Natural killer cell treated with Interleukin-12 subunit alpha and Interleukin-12 subunit beta and Interleukin-15 and Interleukin-18, amount 100 ng/mL, for 72 hours (primary cell): ENCODE measurements at places on chromosomes 16 and 17.

DNA sequence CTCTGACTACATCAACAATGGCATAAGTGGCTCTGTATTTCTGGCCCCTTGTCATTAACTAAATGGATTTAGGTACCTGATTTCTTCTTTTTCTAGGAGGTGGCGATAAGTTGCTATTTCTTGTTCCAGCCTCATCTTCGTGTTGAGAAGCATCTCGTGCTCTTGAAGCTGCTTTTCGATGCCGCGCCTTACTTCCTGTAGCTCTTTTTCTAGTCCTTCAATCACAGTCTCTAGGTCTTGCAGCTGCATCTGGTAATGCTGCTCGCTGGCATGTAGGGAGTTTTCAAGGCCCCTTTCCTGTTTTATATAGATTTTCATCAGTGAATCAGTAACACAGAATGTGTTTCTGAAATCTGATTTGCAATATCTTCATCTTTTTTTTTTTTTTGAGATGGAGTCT is 5.1 kb downstream of the KRT222 start:
- DNase-seq: no peak

DNA sequence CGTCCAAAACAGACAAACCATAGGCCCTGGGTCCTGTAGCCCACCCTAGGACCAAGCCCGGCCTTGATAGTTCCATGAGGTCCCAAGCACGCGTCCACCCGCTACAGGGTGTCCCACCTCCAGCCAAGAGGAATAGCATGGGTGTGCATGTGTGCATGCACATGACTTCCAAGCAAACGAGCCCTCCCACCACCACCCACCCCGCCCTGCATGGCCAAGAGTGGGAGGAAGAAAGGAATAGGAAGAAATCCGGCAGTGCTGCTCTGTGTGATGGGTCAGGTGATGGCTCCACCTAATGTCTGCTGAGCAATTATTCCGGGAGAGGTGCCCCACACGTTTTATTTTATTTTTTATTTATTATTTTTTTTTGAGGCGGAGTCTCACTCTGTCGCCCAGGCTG is 184.6 kb downstream of the ZNF423 start:
- peak; percentile 31 for DNase-seq

DNA sequence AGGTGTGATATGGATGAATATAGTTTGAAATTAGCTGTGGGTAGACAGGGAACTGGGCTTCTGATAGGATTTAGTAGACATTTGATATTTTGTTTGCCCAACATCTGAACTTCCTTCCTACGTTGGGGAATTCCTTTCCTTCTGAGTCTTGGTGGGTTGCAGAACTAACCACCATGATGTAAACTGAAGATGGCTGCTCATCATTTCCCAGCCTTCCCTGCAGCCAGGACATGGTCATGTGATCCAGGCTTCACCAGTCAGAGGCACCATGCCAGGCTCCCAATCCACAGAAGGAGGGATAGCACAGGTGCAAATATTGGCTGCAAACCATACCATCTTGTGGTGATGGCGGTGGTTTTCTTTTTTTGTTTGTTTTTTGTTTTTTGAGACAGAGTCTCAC is 57.4 kb downstream of the EMP2 start:
- no peak for DNase-seq

DNA sequence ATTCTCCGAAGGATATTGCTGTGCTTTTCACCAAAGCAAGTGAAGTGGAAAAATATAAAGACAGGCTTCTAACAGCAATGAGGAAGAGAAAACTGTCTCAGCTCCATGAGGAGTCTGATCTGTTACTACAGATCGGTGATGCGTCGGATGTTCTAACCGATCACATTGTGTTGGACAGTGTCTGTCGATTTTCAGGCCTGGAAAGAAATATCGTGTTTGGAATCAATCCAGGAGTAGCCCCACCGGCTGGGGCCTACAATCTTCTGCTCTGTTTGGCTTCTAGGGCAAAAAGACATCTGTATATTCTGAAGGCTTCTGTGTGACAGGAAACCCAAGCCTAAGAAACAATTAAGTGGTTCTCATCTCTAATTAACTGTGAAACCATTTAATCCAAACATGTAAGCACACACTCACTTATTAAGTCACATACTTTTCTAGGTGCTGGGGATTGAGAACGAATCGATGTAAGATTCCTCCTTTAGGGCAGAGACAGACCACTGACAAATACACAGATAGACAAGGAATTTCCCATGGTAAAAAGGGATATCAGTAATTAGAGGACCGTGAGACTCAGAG is 22.8 kb downstream of the SLFN5 start:
- no peak for DNase-seq

DNA sequence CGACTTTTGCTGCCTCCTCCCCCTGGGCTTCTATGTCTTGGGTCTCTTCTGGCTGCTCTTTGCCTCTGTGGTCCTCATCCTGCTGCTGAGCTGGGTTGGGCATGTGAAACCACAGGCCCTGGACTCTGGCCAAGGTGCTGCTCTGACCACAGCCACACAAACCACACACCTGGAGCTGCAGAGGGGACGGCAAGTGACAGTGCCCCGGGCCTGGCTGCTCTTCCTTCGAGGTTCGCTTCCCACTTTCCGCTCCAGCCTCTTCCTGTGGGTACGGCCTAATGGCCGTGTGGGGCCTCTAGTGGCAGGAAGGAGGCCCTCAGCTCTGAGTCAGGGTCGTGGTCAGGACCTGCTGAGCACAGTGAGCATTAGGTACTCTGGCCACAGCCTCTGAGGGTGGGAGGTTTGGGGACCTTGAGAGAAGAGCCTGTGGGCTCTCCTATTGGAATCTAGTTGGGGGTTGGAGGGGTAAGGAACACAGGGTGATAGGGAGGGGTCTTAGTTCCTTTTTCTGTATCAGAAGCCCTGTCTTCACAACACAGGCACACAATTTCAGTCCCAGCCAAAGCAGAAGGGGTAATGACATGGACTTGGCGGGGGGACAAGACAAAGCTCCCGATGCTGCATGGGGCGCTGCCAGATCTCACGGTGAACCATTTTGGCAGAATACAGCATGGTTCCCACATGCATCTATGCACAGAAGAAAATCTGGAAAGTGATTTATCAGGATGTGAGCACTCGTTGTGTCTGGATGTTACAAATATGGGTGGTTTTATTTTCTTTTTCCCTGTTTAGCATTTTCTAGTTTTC is 2.3 kb downstream of the GP1BA start:
- no peak for DNase-seq

DNA sequence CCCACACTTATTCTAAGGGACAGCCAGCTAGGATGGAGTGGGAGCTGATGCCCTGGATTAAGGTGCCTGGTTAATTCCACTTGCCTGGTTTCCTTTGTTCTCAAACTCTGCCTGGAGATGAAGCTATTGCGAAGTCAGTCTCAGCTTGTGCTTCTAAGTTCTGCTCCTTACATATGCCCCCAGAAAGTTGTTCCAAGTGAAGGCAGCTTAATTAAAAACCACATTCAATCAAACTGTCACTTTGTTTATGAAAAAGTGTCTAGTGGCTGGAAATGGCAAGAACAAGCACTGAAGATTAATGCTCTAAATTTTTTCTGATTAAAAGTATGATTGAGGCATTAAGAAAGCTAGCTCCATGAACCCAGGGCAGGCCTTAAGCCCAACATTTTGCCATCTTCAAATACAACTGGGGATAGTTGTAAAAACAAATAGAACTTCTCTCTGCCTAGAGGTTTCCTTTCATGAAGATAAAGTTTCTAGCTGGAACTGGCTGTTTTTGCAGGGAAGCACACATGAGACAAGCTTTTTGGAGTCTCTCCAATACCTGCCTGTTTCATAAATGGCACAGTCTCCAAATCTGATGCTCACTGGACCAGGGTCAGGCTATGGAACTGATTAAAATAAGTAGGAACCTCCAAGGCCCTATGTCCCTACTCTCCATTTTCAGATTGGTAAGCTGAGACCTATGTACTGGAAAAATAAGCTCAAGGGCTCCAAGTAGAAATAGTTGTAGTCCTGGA is 100.9 kb downstream of the GRIN2A start:
- no peak for DNase-seq

- DNase-seq: no peak
Measured at GRCh38 chr16:49048557-49048956, 233.1 kb downstream of the CBLN1 start.

DNA sequence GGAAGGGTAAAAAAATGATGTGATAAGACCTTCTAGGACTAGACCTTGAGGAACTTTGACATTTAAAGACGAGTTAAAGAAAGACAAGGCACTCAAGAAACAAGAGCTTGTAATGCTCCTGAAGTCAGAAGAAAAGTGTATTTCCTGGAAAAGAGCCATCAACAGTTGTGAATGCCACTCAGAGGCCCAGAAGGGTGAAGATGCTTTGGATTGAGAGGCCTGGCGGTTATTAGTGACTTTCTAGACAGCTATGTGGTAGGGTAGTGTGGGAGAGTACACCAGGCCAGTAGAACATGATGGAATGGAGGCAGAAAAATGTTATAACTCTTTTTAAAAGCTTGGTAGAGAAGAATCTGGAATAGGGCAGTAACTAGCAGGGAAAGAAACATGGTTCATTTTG is 34.1 kb upstream of the ANKFN1 start:
- no peak for DNase-seq

GRCh38 chr16:23842137-23842600 is 6.4 kb downstream of the PRKCB start:
- DNase-seq: peak; percentile 68

GRCh38 chr16:20167323-20167722 is 93.6 kb upstream of the GPR139 start:
- no peak for DNase-seq

- DNase-seq: no peak
Measured at GRCh38 chr17:12627177-12627629, 38.5 kb upstream of the MYOCD start.

GRCh38 chr16:396199-396598 is 800 bp upstream of the NME4 start:
- no peak for DNase-seq

- no peak for DNase-seq
Measured at GRCh38 chr17:34511265-34511664, 68.1 kb upstream of the TMEM132E start.

DNA sequence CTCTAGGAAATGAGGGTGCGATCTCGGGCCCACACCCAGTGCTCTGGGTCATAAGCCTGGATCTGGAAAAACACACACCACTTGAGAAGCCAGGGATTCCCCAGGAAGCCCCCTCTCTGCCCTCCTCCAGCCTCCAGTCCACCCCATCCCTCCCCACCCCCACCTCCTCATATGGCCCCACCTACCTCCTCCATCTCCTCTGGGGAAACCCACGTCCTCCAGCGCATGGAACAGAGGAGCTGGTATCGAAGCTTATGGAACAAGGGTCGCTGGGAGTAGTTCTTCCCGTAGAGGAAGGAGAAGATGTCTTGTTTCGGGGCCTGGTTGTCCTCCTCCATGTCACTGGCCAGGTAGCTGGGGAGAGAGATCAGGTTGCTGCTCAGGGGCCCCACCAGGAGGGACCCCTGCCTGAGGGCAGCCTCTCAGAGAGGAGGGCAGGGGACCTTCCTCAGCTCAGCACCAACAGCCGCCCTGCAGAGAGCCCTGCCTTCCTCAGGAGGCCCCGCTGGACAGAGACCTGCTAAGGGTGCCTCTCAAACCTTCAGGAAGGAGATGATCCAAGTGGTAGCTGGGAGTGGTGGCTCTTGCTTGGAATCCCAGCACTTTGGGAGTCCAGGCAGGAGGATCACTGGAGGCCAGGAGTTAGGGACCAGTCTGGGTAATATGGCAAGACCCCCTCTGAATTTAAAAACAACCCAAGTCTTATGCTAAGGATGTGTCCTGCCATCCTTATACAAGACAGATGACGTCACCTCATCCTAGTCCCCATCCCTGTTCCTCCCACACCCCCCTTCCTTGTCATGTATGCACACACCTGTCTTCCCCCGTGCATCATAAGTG is 5.0 kb downstream of the SPDYE4 start:
- no peak for DNase-seq

DNA sequence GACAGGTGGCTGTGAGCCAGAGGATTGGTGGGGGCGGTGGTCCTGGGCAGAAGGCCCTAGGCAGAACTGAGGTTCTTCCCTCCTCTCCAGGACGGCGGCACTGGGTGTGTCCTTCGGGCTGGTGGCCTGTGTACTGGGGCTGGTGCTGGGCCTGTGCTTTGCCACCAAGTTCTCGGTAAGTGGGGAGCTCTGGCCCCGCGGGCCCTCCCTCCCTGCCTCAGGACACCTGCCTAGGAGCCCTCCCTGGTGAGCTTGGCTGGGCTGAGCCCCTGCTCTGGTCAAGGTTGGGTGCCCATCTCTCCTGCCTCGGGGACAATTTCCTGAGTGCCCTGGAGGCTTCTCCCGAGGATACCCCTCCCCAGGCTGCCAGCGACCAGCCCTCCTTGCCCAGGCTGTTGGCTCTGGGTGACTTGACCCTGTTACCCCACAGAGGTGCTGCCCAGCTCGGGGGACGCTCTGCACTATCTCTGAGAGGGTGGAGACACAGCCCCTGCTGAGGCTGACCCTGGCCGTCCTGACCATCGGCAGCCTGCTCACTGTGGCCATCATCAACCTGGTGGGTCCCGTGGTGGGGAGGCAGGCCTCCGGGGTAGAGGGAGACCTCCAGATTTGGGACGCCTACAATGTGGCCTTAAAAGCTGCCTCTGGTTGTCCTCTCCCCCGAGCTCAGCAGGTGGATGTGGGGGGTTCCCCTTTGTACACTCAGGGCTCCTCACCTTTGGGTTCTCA is 42.0 kb downstream of the ADCY7 start:
- peak; percentile 51 for DNase-seq

DNA sequence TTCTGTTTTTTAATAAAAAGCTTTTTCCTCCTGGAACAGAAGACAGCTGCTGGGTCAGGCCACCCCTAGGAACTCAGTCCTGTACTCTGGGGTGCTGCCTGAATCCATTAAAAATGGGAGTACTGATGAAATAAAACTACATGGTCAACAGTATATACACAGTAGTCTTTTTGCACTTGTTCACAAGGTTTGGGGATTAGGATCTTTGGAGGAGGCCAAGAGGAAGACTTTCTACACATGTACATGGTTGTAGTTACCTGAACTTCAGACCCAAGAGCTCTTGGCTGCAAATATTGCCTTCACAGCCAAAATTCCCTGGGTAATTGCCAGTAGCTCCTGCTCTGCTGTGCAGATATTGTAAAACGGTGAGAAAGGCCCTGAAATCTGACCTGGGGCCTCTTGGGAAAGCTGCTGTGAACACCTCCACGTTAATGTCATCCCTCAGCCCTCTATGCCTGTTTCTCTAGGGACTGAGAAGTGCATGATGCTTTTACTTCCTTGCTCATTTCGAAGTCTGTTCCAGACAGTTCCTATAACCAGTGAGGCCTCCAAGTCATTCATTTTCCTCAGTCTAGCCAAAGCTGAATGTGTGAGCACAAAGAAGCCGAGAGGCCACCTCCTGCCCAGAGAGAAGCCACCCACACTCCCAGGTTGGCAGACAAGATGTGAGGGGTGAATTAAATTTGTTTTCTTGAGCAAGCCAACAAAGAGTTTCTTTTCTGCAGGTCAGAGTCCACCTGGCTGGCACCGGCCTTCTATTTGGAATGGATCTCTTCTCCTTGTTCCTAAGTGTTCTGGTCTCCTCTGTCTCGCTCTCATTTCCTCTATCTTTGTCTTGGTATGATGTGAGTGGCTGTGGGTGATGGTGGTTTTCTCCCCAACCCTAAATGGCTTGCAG is 15.9 kb downstream of the ANKRD40 start:
- no peak for DNase-seq
